Osteoblast (primary cell): ENCODE measurements at places on chromosomes 11 and 22. TPM values are rescaled to one million over a fixed set of nuclear protein-coding genes. Genes with fewer than 3 reads are reported as not detected.

SCN4B gene
- under 0.01 and 0.36 TPM in 2 replicates for total RNA-seq

MOGAT2 gene
- total RNA-seq: not detected in 2 replicates

SAA4 gene
- total RNA-seq: not detected in 2 replicates

BUD13 gene
- 12.7 and 14.5 TPM in 2 replicates for total RNA-seq

CNTN5 gene
- not detected in 2 replicates for total RNA-seq

APOA4 gene
- not detected in 2 replicates for total RNA-seq

TOMT gene
- total RNA-seq: not detected in 2 replicates

GSC2 gene
- not detected in 2 replicates for total RNA-seq

MOV10L1 gene
- total RNA-seq: 0.36 and 0.59 TPM in 2 replicates

SCUBE1 gene
- 2.1 and 2.2 TPM in 2 replicates for total RNA-seq

GLYAT gene
- total RNA-seq: not detected in 2 replicates

CD3D gene
- not detected in 2 replicates for total RNA-seq

LDHAL6A gene
- not detected in 2 replicates for total RNA-seq

ASRGL1 gene
- 0.36 and 0.59 TPM in 2 replicates for total RNA-seq

PGA5 gene
- not detected in 2 replicates for total RNA-seq

APOA5 gene
- total RNA-seq: under 0.01 TPM in 1 of 2 replicates, not detected in the other

SVIP gene
- 1.8 and 2.9 TPM in 2 replicates for total RNA-seq

MCHR1 gene
- total RNA-seq: 0.59 TPM in 1 of 2 replicates, not detected in the other

TMEM9B gene
- 32.6 and 40.1 TPM in 2 replicates for total RNA-seq

ARHGAP20 gene
- 2.2 and 3.5 TPM in 2 replicates for total RNA-seq

DGCR6 gene
- total RNA-seq: 0.59 and 1.1 TPM in 2 replicates

KCNJ5 gene
- total RNA-seq: 0.29 and 0.36 TPM in 2 replicates

KLHDC7B gene
- total RNA-seq: 0.29 and 0.72 TPM in 2 replicates

LARGE2 gene
- total RNA-seq: not detected in 2 replicates

WNT7B gene
- 0.59 TPM in 1 of 2 replicates, not detected in the other for total RNA-seq

PTPN5 gene
- total RNA-seq: not detected in 2 replicates

CCDC90B gene
- total RNA-seq: 60.8 and 63.6 TPM in 2 replicates

HMOX1 gene
- total RNA-seq: 411 and 475 TPM in 2 replicates

SERPIND1 gene
- total RNA-seq: not detected in 2 replicates

E2F8 gene
- 0.29 and 0.36 TPM in 2 replicates for total RNA-seq

PARVA gene
- total RNA-seq: 74.9 and 83.7 TPM in 2 replicates

ACTN3 gene
- total RNA-seq: under 0.01 TPM in 1 of 2 replicates, not detected in the other

CLMP gene
- 174 and 210 TPM in 2 replicates for total RNA-seq

CNTF gene
- 1.4 and 1.8 TPM in 2 replicates for total RNA-seq
